Activated CD8-positive, alpha-beta memory T cell treated with anti-CD3 and anti-CD28 coated beads for 1 hour (primary cell): ENCODE measurements at places on chromosomes 7 and 10.

- no peak for DNase-seq
Measured at GRCh38 chr10:14302035-14302434, 28.7 kb downstream of the FRMD4A start.

GRCh38 chr10:100216006-100216405, 13.4 kb downstream of the CHUK start:
- no peak for DNase-seq

DNA sequence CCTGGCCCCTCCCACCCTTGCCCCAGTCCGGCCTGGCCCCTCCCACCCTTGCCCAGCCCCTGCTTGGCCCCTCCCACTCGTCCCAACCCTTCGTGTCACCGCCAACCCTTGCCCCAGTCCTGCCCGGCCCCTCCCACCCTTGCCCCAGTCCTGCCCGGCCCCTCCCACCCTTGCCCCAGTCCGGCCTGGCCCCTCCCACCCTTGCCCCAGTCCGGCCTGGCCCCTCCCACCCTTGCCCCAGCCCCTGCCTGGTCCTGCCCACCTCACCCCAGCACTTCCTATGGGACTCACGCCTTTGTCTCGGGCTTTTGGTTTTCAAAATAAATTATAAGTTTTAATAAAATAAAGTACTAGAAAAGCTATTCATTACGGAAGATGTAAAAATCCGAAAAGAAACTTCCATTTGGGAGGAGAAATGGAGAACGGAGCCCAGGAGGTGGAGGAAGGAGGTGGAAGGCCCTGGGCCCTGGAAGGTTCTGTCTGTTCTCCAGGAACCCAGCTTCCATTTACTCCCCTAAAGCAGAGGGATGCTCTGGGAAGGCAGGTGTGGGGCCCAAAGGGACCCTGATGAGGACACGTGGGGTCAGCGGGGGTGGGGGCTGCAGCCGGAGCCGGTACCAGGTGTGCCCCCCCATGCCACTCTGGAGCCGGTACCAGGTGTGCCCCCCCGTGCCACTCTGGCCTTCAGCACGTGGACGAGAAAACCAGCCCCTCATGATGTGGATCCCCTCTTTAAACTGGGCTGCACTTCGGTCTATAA, 52.2 kb downstream of the PWWP2B start:
- no peak for DNase-seq

- peak; percentile 66 for DNase-seq
Measured at GRCh38 chr7:143263266-143264195, at the start of gene GSTK1. TSS of gene GSTK1 (plus strand) at chr7:143263441. CDS start at chr7:143263514, 73 bp downstream.

- no peak for DNase-seq
Measured at GRCh38 chr10:69749178-69750010, 52.3 kb upstream of the COL13A1 start.

GRCh38 chr7:28509251-28510025, 97.1 kb downstream of the CREB5 start:
- DNase-seq = no peak

DNA sequence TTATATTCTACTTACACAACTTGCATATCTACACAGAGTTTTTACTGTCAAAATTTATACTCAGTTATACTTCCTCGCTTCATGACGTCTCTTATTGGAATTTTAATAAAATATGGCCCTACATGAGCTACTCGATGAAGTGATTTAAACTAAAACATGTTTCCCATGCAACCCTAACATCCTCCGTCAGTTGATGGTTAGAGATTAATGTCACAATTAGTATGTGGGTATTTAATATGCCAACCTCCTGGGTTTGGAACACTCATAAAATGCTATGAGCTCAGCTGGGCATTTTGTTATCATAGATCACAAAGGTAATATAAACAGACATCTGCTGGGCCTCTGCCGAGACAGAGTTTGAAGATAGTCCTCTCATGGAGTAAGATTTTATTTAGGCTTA, 66.5 kb downstream of the GNAT3 start:
- DNase-seq = no peak

GRCh38 chr7:112405286-112405685, 45.0 kb upstream of the IFRD1 start:
- no peak for DNase-seq

- no peak for DNase-seq
Measured at GRCh38 chr10:110651044-110651958, 7.2 kb downstream of the RBM20 start.
